Activated naive CD8-positive, alpha-beta T cell treated with anti-CD3 and anti-CD28 coated beads for 36 hours (primary cell): ENCODE measurements at places on chromosomes 2 and 18. TPM values are rescaled to one million over a fixed set of nuclear protein-coding genes. Genes with fewer than 3 reads are reported as not detected.

DNA sequence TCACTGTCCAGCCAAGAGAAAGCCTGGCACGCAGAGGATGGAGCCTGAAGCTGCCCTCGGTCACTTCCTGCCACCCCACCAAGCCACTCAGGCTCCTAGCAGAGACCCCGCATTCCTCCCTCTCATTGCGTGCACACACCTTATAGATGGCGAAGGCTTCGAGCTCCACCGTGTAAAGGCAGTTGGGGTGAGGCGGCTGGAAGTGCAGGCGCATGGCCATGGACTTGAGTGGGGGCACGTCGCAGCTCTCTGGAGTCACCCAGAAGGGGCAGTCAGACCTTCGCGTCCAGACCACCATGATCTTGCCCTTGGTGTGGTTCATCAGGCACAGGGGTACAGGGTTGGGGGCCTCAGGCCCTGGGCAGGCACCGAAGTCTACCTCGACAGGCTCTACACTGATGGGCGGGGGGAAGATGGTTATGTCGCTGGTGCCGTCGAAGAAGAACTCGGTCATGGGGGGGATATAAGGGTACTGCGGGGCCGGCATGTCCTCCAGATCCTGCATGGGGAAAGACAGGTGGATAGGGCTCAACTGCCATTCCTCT, 13.7 kb downstream of the CFAP65 start:
- no peak for DNase-seq

PAIP2B gene
- total RNA-seq = 2.4 TPM

RRM2 gene
- 424 TPM for total RNA-seq

GRCh38 chr2:3769766-3770165, 66.4 kb downstream of the DCDC2C start:
- no peak for DNase-seq

- DNase-seq = no peak
These were observed 75.0 kb upstream of the CD226 start for GRCh38 chr18:70022636-70023035.

- DNase-seq = no peak
These were observed 149.2 kb upstream of the NOSTRIN start for GRCh38 chr2:168652997-168653921.

- DNase-seq = no peak
These were observed 1304.4 kb upstream of the ACVR2A start for GRCh38 chr2:146540271-146540932.

NEURL3 gene
- not detected for total RNA-seq

GRCh38 chr2:187749804-187750431, 195.7 kb upstream of the TFPI start:
- DNase-seq = no peak

GRCh38 chr18:37508207-37508606, 57.4 kb downstream of the CELF4 start:
- no peak for DNase-seq

- no peak for DNase-seq
These were observed 532.9 kb upstream of the CRIM1 start for GRCh38 chr2:35822716-35823115.

GRCh38 chr2:161112908-161113307, 47.3 kb upstream of the TANK start:
- DNase-seq = no peak

GRCh38 chr2:45809205-45809604, 157.7 kb downstream of the PRKCE start:
- DNase-seq = no peak

DNA sequence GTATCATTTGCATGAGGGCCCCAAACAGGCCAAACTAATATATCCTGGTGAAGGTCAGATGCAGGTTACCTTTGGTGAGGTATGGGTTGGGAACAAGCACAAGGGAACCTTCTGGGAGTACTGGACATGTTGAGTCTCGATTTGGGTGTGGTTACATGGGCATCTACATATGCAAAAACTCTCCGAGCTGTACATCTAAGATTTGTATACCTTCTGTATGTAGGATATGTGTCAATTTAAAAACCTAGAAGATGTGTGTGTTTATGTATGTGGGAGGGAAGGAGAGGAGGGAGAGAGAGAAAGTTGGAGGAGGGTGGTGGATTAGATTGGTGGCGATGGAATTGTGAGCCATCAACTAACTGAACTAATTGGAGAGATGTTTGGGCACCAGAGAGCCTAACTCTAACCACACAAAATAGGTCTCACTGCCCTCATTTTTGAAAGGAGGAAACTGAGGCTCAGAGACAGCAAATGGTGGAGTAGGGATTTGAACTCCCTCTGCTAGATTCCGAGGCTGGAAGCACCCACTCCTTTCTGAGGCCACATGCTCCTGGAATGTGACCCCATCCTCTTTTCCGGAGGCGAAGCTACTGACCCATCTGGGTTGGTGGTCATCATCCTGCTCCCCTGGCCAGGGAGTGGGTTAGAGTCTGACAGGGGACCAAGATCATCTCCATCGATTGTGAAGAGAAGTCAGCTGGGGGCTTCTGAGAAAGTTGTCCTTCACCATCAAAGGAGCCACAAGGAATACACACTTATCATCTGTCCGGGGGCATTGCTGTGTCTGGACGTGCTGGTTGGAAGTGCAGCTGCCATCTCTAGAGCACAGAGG, 107.3 kb upstream of the MYCN start:
- DNase-seq = no peak

EFHD1 gene
- total RNA-seq = 1.1 TPM

GRCh38 chr2:16960579-16960978, 294.9 kb upstream of the CYRIA start:
- DNase-seq = no peak

DNA sequence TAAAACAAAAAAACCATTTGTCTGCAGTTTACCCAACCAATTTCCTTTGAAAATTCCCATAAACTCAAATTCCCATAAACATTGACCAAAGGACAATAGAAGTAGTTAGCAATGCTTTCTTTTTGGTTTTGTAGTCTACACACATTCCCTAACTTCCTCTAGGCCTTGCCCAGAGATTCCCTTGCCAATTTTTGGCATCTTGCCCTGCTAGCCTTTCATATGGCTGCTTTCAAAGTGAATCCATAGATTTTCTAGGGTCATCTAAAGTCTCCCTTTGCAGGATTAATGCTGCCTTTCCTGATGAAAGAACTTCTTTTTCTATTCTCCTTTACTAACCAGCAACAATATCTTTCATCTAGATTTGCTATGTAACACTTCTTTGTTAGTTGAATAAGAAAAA, 33.4 kb downstream of the THSD7B start:
- no peak for DNase-seq
